HCT116 (cell line): ENCODE measurements at places on chromosomes 16 and 17. TPM values are rescaled to one million over a fixed set of nuclear protein-coding genes. Genes with fewer than 3 reads are reported as not detected.

Gene UNC45B
- not detected for total RNA-seq

Gene CCL16
- total RNA-seq = not detected

GRCh38 chr17:56594320-56595107, 1.0 kb downstream of the NOG start:
- DNase-seq = no peak

- no peak for DNase-seq
Observed at GRCh38 chr17:50239937-50240336, 34.3 kb upstream of the TMEM92 start.

DNA sequence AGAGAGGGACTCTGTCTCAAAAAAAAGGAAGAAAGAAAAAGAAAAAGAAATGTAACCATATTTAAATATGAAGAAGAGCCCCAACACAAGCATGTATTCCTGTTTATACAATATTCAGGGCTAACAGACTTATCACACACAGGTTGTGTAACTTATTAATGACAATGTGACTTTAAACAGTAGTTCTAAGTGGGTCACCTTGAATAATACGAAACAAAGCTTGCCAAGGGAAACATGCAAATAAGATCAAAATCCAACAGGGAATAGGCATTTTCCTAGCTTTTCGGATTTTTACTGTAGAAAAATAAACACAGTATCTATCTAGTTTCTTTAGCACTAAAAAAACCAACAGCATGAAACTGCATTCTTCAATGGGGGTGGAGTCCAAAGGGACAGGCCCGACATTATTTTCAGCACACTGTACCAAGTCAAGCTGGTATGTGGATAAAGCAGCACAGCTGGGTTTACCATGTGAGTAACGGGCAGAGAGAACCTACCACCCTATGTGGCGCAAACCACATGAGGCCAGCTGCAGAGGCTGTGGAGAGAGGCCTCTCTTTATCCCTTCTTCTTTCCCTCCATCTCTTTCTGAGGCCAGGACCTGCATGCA, 45.3 kb downstream of the TOM1L2 start:
- DNase-seq = no peak

GRCh38 chr17:4249452-4250029, 14.2 kb downstream of the ANKFY1 start:
- no peak for DNase-seq

Gene ARRB2
- 70.8 TPM for total RNA-seq
